Adrenal gland (tissue), 19 donors: ENCODE measurements at places on chromosomes 16 and 17. TPM values are rescaled to one million over a fixed set of nuclear protein-coding genes. Genes with fewer than 3 reads are reported as not detected.

DNA sequence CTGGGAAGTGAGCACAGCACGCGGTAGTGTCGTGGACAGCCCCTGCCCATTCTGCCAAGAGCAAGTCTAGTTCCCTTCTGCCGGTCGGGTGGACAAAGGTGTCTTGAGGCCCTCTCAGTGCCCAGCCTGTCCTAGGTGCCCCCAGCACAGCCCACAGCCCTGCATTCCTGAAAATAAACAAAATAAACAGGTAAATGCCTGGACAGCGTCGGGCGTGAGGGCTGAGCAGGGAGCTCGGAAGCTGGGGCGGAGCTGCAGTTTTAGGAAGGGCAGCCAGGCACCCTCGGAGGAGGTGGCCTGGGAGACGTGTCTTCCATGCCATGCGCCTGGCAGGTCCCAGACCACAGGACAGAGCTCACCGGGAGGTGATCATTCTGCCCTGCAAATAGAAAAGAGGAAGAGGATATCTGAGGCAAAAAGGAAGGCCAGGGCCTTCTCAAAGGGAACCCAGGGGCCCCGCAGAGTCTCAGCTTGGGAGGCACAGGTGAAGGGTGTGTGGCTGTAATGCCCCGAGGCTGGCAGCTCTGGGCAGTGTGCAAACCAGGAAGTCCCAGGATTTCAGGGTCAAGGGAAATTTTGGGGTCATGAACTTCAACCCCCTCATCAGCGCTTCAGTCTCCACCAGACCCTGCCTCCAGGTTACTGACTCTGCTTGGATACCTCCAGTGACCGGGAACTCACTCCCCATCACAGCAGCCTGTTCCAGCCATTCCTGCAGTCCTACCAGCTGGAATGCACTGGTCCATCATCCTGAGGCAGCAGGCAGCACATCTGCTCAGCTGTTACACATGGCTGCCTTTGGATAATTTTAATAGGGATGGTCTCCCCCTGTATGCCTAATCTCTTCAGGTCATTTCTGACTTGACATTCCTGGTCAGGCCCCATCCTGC, 1.7 kb downstream of the ZNF469 start:
- DNase-seq, result no peak

DNA sequence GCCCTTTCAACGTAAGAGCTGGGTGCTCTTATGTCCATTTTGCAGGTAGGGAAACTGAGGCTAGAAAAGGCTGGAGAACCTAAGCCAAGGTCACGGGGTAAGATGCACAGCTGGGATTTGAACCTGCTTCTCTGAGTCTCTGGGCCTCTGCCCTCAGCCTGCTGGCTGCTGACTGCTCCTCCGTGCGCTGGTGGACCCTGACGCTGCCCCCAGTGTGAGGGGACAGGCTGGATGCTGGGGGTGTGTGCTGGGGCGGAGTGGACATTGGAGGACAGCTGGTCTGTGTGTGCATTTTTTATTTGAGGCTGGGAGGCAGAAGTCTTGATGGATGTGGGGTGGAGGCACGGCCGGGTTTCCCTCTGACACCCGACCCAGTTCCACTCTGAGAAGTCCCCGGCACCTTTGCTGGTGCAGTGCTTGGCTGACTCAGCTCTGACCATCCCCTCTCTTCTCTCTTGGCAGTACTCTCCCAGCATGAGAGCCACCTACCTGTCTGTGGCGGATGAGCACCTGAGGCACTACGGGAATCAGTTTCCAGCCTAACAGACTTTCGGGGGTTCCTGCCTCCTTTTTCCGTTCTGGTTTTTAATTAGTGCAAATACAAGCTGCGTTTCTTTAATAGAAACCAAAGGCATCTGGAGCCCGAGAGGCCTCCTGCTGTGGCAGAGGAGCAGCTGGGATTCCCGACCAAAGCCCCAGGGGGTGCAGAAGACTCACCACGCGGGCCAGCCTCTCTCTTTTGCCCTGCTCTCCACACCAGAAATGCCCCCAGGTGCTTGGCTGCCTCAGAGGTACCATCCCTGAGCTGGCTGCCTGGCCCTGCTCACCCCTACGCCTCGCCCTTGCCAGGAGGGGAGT, 14.1 kb upstream of the DNAI2 start:
- DNase-seq, result no peak

DNA sequence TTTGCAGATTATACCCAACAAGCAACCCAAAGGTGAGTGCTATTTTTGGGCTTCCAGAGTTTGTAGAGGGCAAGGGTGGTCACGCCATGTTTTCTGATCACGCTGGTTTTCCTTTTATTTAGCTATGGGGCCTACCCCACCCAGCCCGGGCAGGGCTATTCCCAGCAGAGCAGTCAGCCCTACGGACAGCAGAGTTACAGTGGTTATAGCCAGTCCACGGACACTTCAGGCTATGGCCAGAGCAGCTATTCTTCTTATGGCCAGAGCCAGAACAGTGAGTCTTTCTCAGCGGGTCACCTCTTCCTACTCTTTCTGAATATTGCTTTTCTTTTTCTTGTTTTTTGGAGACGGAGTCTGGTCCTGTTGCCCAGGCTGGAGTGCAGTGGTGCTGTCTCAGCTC, 2.5 kb downstream of the FUS start:
- DNase-seq, result no peak

- peak; percentile 73 for DNase-seq
These were observed 47.8 kb upstream of the HAS3 start for GRCh38 chr16:69057400-69058378.

DNA sequence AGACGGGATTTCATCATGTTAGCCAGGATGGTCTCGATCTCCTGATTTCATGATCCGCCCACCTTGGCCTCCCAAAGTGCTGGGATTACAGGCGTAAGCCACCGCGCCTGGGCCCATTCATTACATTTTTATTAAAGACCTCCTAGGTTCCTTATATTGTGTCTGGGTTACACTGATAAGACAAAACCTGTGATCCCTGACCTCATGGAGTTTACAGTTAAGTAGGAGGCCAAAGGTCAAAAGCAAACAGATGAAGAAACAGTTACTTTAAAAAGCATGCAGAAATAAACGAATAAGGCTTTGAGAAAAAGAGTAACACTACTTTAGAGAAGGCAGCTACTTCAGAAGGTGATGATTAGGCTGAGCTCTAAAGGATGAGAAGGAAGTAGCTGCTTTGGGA, 14.9 kb upstream of the HLF start:
- DNase-seq, result no peak

Gene CBLN1
- not detected for total RNA-seq
